ENCODE measurements at places on chromosomes 6 and 20.

- DNase-seq, result no peak
Observed at GRCh38 chr20:57814529-57814928, 104.7 kb upstream of the PMEPA1 start.

- no peak for DNase-seq
Observed at GRCh38 chr6:122385857-122386612, 13.4 kb upstream of the HSF2 start.

DNA sequence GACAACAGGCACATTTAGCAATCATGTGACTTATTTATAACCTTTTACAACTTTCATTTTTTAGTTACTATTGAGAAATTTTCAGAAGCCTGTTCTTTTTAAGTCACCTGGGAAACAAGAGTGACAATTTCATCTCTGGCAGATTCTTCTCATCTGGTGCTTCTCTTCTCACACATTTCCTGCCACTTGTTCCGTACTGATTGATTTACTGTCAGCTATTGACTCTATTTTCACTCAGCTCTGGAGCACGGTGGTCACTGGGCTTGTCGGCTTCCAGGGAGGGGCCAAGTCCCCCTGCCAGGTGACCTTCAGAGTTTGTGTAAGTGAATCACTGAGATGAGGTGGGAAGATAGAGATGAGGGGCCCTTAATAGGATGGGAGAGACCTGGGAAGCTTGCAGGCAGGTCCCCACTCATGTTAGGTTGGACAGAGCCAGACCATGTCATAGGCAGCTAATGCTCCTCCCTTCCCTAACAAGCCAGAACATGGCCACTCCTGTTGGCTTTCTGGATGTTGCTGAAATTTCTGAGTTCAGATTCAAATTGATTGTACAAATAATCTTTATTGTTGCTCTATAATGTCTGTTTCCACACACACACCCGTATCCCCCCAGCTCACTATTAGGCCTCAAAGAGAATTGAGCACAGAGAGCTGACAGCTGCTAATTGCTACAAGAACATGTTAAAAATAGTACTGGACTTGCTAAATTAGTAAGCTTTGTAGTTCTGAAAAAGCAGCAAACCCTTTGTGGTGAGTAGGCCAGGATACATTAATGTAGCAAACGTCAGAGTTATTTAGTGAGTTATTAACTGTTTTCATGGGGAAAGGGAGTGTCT lies 13.3 kb downstream of the DUSP22 start:
- DNase-seq, result peak; percentile 56

- no peak for DNase-seq
Observed at GRCh38 chr20:8860011-8860495, 208.8 kb upstream of the PLCB4 start.

- DNase-seq, result no peak
Observed at GRCh38 chr6:88134575-88134974, 31.6 kb downstream of the CNR1 start.

GRCh38 chr20:46701986-46702385 lies 7.5 kb upstream of the SLC2A10 start:
- DNase-seq, result no peak

- no peak for DNase-seq
Observed at GRCh38 chr20:57090590-57091560, 175.6 kb downstream of the BMP7 start.

- no peak for DNase-seq
Observed at GRCh38 chr20:41169791-41170351, 32.5 kb downstream of the PLCG1 start.

DNA sequence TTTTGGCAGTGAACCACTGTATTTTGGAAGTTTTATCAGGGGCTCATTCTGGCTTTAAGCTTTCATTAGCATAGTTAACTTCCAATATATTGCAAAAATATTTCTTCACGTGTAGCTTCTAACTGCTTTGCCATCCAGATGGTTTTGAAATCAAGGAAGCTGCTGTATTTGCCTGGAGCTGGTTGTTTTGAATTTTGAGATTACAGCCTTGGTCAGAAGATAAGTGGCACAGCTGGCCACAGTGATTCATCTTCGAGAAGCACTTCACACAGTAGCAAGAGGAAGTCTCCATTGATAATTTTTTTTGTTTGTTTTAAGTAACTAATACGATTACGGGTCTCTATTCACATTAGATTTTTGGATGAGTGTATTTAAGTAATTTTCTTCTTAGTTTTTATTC lies 3.8 kb downstream of the APCDD1L start:
- DNase-seq, result no peak

GRCh38 chr6:157017861-157018260 lies 240.7 kb downstream of the ARID1B start:
- no peak for DNase-seq

- DNase-seq, result no peak
Observed at GRCh38 chr6:90184334-90185298, 112.0 kb downstream of the BACH2 start.

DNA sequence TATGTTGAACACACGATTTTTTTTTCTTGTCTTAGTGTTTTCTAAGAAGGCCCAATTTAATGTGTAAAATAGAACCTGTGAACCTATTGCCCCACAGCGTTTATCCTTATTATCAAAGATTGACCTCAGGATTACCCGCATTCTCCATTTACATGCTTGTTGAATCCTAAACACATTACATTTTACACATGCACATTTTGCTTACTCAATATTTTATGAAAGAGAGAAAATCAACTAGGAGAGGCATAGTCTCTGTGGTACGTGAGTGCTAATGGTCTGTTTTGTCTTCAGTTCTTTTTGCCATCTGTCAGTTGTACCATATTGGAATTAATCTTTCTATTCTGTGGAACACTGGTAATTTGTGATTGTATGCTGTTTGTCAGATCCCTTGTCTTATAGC lies 80.1 kb upstream of the SMIM8 start:
- DNase-seq, result no peak

DNA sequence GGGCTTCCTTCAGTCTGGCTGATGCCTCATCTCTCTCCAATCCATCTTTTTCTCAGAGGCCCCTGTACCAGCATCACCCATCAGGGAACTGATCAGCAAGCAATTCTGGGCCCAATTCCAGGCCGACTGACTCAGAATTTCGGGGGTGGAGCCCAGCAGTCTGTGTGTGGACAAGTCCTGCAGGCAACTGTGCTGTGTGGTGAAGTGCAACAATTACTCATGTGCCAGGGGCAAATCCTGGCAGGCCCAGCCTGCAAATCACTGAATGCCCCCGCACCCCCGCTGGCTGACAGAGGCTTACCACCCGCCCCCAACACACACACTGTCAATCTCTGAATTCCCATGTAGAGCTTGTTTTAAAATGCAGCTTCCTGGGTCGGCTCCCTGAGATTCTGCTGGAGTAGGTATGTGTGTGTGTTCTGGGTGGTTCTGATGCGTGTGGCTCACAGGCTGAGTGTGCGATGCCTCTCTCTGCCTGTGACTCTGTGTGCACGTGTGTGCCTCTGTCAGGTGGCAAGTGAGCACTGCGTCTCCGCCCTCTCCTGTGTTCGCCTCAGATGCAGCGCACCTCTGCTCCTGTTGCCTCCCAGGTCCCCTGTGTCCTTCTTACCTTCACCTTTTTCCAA lies 45.4 kb downstream of the SSR1 start:
- no peak for DNase-seq

- DNase-seq, result no peak
Observed at GRCh38 chr6:97765461-97765860, 482.4 kb upstream of the MMS22L start.

DNA sequence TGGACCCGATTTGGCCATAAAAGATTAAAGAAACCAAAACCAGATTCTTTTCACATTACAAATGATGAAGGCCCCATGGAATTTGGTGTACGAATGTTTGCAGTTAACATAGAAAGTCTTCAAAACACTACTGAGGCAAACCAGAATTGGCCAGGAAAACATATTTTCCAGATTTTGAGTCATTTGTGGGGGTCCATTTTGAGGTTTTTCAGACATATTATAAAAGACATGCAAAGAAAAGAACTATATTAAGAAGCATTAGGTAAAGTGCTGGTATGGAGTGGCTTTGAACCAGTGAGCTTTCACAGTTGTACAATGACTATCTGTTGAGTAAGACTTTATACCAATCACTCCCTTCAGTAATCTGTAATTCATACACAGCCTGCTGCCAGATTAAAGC lies 168.9 kb upstream of the COL21A1 start:
- DNase-seq, result no peak

DNA sequence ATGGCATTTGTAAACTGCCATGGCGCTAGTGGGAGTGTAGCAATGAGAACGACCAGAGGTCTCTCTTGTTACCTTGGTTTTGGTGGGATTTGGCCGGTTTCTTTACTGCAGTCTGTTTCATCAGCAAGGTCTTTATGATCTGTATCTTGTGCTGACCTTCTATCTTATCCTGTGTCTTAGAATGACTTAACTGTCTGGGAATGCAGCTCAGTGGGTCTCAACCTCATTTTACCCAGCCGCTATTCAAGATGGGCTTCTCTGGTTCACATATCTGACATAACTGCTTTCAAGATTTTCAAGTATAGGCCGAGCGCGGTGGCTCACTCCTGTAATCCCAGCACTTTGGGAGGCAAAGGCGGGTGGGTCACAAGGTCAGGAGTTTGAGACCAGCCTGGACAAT lies 1.9 kb upstream of the SFT2D1 start:
- no peak for DNase-seq

DNA sequence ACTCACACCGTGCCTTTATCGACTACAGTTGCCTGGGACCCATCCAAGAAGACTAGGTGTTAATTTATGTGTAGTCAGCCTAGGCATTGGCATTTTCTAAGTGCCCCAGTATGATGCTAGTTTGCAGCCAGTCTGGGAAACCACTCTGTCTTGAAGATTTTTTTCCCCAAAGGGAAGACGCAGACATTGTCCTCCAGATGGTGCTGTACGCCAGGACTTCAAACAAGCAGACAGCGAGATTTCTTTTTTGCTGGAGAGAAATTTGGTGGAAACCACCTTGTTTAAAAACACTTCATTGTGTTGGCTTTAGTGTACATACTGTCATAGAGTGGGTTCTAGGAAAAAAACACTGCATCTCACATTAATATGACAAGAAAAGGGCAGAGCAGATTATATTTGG lies 30.0 kb downstream of the ALDH5A1 start:
- peak; percentile 37 for DNase-seq

DNA sequence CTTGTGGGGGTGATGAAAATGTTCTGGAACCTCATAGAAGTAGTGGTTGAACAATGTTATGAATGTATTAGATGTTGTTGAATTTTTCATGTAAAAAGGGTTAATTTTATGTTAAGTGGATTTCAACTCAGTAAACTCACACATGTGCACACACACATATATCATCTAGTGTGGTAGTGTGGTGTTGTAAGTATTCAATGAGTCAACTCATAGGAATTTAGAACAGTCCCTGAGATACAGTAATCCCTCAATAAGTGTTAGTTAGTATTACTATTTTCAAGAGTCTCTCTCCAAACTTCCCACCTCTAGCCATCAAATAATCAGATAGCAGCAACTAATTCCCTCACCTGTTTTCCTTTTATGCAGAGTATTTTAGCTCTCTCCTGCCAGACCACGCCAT lies 563.1 kb upstream of the JARID2 start:
- no peak for DNase-seq

DNA sequence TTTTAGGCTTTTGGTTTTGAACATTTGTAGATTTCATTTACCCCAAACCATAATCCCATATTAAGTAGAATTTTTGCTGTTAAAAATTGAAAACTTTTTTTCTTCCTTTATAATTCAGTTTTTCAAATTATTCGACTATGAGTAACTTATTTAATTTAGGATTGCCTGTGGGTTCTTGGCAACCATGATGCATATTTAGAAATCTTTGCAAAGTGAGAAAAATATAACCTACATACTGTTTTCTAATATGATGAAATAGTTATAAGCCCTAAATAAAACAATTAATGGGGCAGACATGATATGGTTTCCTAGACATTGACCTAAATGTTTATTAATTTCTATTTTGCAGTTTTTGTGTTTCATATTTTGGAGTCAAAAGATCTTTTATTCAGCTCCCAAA lies 23.6 kb downstream of the NEDD9 start:
- DNase-seq, result no peak

DNA sequence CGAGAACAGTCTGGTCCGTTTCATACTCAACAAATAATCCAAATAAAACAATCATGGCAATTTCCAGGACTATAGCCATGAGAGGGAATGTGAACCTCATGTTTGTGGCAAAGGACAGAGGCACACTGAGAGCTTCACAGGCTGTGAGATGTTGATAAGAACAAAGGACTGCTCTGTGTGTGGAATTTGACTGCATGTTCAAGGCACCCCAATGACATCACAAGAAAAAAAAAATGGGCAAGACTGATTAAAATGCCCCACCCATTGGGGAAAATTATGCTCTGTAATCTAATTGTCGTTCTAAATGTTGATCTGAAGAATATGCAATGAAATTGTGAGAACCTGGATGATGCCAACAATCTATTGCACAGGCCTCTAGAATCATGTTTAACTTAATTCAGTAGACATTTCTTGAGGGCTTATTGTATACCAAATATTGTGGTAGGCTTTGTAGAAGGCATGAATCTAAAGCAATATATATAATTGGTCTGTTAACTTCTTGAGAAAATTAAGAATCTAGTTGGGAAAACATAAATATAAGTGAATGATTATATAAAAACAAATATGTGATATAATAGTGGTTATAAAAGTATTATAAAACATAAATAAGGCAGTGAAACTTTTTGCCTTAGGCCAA lies at the start of gene RHAG:
TSS of gene RHAG (minus strand) at position 127 of the 637 bp plus-strand sequence. CDS start at position 100, 27 bp downstream.
- no peak for DNase-seq

GRCh38 chr20:3194617-3195280 lies 9.7 kb downstream of the DDRGK1 start:
- no peak for DNase-seq

DNA sequence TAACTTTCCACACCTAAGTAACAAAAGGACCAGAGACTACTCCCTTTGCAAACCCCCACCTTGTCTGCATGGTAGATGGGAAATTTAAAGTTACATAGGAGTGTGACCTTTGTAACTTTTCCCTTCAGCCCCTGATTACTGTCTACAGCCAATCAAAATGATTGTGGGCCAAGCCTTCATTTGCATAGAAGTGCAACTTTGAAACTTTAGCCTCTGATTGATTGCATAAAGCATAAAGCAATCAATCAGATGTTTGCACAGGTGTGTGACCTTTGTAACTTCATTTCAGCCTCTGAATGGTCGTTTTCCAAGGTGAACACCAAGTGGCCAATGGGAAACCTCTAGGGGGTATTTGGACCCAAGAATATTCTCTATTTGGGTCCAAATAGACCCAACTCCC lies 46.1 kb downstream of the PRKN start:
- peak; percentile 34 for DNase-seq

DNA sequence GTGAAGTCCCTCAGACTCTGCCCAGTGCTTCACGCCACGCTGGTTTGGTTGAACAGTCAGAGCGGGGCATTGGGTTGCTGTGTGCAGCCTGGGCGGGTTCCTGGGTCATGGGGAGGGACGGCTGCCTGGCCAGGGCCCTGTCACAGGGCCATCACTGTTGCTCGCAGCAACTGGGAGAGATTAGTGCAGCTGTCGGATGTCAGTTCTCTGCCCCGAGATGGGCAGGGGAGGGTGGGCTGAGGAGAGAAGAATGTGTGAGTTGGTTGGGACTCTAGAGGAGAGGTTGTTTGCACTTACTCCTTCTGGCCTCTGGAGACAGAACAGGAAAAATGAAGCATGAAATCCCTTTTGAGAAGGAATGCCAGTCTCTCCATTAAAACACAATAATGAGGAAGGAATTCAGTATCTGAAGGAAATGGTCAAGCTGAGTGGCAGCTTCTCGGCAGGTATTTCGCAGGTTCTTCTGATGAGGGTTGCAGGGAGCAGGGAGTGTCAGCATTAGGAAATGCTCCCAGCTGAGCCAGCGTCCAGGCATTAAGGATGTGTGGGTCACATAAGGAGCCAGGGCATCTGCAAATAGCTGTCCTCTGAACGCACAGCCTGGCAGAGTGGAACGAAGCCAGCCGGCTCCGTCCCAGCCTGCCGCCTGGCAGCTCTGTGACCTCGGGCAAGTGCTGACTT lies 95.9 kb downstream of the SSR1 start:
- DNase-seq, result no peak

Data from small intestine (tissue), 16 donors.